CD8-positive, alpha-beta memory T cell (primary cell): ENCODE measurements at places on chromosomes 2 and 18. TPM values are rescaled to one million over a fixed set of nuclear protein-coding genes. Genes with fewer than 3 reads are reported as not detected.

- no peak for DNase-seq
Measured at GRCh38 chr2:191679818-191680600, 2.1 kb downstream of the NABP1 start.

DNA sequence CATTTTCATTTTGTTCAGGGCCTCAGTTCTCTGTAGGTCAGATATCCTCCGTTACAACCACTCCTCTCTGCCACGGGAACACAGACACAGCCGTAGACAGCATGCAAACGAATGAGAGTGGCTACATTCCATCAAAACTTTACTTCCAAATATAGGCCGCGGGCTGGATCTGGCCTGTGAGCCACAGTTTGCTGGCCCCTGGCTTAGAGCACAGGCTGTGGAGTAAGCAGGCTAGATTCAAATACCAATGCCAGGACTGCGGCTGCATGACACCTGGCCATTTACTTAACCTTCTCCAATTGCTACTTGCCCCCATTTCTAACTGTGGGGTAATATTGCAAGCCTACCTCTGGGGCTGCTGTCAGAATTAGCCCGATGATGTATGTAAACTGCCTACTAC lies 325.8 kb upstream of the POU3F3 start:
- DNase-seq, result no peak

DNA sequence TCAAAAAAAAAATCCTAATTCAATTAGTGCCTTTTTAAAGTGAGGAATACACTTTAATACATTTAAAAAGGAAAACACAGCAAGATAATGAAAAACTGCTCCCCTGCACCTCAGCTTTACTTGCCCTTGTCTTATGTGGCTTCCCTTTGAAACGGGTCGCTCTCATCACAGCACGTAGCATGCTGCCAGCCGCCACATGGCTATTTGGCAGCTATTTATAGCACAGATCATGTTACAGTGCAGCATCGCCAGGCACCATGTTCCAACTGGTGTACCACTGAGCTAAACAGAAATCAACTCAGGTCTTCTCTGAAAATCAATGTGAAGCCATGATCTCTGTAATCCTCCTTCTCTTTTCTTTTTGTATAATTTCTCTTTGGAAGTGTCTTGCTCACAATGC lies 65.1 kb downstream of the TMEM182 start:
- no peak for DNase-seq

GRCh38 chr2:7280790-7281189 lies 363.6 kb downstream of the RNF144A start:
- DNase-seq, result no peak

DNA sequence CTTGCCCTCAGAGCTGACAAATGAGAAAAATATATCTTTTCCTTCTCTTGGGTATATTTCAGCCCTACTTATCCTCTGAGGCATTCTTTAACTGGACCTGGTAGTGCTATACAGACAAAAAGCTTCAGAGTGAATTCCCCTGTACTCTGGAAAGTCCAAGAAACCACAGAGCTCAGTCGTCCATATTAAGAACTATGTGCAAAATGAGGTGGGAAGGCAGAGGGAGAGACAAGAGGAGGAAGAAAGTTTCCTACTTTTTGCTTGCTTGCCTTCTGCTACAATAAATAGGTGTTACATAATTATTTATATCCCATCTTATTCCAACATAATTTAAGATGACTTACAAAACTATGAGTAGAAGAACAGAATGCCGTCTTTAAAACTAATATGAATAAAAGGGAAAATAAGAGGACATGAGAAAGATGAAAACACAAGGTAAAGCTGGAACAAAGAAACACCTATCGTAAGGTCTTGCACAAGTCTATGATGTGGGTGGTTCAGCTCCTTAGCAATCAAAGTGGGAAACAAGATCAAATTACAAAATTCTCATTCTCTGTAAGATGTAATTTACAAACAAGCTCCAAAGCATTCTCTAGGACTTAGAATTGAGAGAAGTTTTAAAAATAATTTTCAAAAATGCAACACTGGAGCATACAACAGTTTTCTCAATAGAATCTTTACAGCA lies 97.9 kb downstream of the BAZ2B start:
- no peak for DNase-seq

GRCh38 chr2:240567872-240568677 lies at the start of gene RNPEPL1:
TSS of gene RNPEPL1 (plus strand) at chr2:240568484. CDS start at chr2:240568587, 103 bp downstream.
- DNase-seq, result peak; percentile 45

DNA sequence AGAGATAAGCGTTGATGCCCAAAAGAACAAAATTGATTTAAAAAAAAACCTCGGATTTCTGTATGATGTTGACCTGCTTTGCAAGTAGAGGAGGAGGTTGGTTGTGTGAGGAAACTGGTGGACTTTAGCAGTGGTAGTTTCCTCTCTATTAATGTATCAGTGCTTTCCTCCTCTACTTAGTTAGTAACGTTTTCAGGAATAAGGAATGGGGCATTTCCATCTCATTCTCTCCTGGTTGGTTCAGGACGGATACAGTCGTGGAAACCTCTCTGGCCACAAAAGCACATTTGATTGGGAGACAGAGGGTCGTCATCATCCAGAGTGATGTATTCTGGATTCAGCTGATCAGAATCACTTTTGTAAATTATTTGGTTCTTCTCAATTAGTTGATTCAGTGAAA lies 1.5 kb downstream of the FHOD3 start:
- no peak for DNase-seq

DNA sequence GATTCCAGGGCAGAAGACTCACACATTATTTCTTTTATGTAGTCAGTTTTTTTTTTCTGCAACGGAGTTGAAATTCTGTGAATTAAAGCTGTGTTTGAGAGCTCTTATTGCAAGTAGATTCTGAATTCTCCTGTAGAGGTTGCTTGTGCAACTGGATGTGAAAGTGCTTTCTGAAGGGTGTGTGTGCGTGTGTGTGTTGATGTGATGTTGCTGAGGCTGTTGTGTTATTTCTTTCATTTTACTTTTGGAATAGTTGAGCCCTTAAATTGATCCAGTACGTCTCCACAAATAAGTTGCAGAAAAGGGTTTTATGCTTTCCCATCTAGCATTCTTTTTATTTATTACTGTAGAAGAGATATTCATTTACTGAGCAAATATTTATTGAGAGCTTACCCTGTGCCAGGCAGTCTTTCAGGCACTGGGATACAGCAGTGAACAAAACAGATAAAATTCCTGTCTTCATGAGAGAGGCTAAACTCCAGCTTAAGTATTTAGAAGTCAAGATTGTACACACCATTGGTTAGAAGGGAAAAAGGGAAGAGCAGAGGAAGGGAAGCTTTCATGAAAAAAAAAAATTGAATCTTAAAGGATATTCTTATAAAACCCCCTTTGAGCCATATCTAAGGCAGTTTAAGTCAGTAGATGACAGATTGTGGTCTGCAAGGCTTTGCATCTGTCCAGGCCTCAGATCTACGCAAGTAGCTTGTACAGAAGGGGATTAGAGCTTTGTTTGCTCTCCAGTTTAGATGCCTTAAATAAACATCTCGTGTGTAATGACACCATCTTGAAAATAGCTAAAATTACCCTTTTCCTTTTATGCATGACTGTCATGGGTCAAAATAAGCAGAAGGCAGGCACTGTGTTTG lies 58.2 kb downstream of the MYO1B start:
- DNase-seq, result no peak

- no peak for DNase-seq
Measured at GRCh38 chr2:48346124-48346536, 183.8 kb upstream of the STON1 start.

- DNase-seq, result no peak
Measured at GRCh38 chr2:30798536-30798991, 8.7 kb downstream of the CAPN13 start.

DNA sequence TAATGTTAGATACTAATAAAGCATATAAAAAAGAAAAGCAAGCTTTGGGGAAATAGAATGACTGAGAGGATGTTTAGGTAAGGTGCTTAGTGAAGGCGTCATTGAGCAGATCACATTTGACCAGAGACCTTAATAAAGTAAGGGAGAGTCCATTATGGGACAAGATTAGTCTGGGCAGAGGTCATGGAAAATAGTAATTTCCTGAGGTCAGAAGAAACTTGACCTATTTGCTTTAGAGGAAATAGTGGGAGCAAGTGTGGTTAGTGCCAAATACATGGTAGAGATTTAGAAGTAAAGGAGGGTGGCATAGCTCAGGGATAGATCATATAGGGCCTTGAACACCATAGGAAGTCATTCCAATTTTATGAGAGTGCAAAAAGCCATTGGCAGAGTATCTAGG lies 24.5 kb upstream of the SLC8A1 start:
- no peak for DNase-seq

GRCh38 chr2:133787207-133787606 lies 218.9 kb upstream of the NCKAP5 start:
- no peak for DNase-seq

GRCh38 chr2:114683251-114683650 lies 240.8 kb downstream of the DPP10 start:
- DNase-seq, result no peak

- no peak for DNase-seq
Measured at GRCh38 chr2:191217580-191217979, 27.6 kb upstream of the MYO1B start.

DNA sequence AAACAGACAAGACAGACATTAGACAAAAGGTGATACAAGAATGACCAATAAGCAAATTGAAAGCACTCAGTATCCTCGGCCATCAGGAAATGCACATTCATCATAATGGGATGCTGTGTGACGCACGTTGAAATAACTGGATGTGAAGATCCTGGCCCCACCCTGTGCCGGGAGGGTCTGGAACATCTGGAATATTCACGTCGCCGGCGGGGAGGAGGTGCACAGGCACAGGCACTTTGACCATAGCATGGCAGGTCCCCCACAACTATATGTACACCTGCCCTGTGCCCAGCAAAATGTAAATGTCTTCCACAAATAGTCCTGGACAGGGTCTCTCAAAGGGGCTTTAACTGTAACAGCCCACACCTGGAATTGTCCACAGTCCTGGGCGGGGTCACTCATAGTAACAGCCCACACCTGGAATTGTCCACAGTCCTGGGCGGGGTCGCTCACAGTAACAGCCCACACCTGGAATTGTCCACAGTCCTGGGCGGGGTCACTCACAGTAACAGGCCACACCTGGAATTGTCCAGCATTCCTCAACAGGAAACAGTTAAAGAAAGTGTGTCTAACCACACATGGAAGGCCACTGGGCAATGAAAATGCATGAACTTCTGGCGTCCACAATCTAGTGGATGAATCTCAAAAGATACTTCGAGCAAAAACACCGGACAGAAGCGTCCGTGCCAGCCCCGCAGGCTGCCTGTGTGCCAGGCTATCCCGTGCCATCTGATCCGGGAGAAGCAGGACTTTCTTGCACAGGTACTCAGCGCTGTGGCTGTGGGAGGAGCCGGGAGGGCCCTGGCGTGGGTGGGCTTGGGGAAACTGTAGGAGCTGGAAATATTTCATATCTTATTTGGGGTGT lies 113.4 kb downstream of the RTP5 start:
- no peak for DNase-seq

DNA sequence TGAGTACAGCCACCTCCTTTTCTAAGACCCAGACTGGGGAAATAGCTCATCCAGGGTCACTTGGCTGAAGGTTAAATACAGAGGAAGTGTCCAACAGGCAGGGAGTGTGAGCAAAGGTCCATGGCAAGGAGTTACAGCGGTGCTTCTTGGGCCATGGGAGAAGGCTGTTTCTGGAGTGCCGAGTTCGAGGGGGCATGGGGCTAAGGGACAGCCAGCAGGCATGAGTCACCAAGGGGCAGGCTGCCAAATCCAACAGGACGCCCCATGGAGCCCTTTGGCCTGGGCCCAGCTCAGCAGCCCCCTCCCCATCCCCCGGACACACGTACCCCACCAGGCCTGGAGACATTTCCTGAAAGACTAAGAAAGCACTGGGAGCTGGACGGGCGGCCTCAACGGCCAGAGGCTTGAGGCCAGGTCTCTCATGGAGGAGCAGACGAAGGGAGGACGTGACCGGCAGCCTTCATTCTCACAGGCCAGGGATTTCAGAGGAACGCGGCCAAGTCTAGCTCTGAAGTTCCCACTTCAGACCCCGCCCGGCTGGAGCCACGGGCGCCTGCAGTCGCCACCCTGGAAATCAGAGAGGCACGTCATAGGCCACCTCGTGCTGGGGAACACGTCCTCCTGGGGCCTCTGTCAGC lies 160.4 kb downstream of the SMAD7 start:
- no peak for DNase-seq

DNA sequence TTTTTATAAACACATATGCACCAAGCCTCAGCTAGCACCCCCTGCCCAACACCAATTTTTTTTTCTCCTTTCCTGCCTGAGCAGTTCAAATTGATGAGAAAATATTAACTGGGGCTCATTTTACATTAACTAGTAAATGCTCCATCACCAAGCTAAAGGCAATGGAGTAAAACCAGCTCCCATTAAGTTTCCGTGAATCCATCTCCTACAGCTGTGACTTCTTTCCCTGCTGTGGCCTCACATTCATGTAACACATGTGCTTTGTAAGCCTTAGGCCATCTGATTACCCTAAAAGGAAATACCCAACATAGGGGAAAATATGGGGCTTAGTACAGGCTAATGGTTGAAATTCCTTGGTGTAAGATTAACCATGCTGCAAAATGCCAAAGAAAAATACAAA lies 60.8 kb downstream of the DNER start:
- no peak for DNase-seq

PROM2 gene
- polyA plus RNA-seq, result not detected

GREB1L gene
- 0.13 TPM for polyA plus RNA-seq

PROKR1 gene
- not detected for polyA plus RNA-seq

FBXO48 gene
- polyA plus RNA-seq, result 0.79 TPM

ZNF397 gene
- 6.7 TPM for polyA plus RNA-seq

ABCB11 gene
- polyA plus RNA-seq, result not detected

MAB21L4 gene
- polyA plus RNA-seq, result not detected

KCNS3 gene
- polyA plus RNA-seq, result not detected

SLC8A1 gene
- polyA plus RNA-seq, result not detected
